ENCODE measurements at places on chromosomes 2 and 18. TPM values are rescaled to one million over a fixed set of nuclear protein-coding genes. Genes with fewer than 3 reads are reported as not detected.
A peak's percentile ranks its signal among the peaks of the same experiment; 100 is the strongest.

Gene MLPH
- 21.9 TPM for total RNA-seq

Gene METAP1D
- 11.2 TPM for total RNA-seq

Gene ZNF513
- 8.7 TPM for total RNA-seq

Gene RNF152
- 12.2 TPM for total RNA-seq

Gene ITPRIPL1
- not detected for total RNA-seq

Gene HOXD4
- 3.4 TPM for total RNA-seq

Gene HYCC2
- total RNA-seq, result 20.2 TPM

Gene LYPD6B
- total RNA-seq, result not detected

Gene NAPG
- total RNA-seq, result 43.5 TPM

- no peak overlapping the region for H3K4me3 ChIP-seq
- no peaks in the 10 kb centered on the region for H3K4me1 ChIP-seq
- no peaks in the 10 kb centered on the region for H3K36me3 ChIP-seq
- DNase-seq, result no peak
- H3K27ac ChIP-seq, result no peak overlapping the region
- no peaks in the 10 kb centered on the region for H3K27me3 ChIP-seq
These were observed 545.0 kb upstream of the ZNF804A start for GRCh38 chr2:184053326-184053725.

DNA sequence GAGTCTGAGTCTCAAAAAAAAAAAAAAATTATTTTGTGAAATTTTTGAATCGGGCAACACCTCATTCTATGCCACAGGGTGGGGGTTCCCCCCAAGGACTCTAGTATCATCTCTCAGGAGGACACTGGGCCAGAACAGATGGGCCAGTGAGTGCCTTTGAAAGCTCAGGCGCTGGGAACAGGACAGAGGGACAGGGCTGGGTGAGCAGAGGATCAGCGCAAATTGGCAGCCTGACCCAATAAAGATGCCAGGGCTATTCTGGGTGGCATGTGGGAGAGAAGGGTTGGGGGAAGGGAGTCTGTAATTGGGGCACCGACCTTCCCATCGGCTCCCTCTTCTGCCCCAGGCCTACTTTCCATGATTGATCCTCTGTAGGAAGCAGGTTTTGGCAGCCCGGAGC lies 44.0 kb downstream of the KIF3C start:
- H3K4me3 ChIP-seq, result no peak overlapping the region
- H3K27ac ChIP-seq, result peak overlapping the region; percentile 72
- peaks cover 28% of the 10 kb centered on the region for H3K4me1 ChIP-seq
- no peaks in the 10 kb centered on the region for H3K27me3 ChIP-seq
- peaks cover 7% of the 10 kb centered on the region for H3K36me3 ChIP-seq
- no peak for DNase-seq

- H3K27me3 ChIP-seq, result peaks cover 8% of the 10 kb centered on the region
- H3K27ac ChIP-seq, result no peak within 1 kb of the TSS
These were observed 106.3 kb upstream of the CD302 start for GRCh38 chr2:159904127-159904958.

- H3K4me3 ChIP-seq, result no peak overlapping the region
- no peaks in the 10 kb centered on the region for H3K36me3 ChIP-seq
- H3K4me1 ChIP-seq, result no peaks in the 10 kb centered on the region
These were observed 1037.2 kb upstream of the ACVR2A start for GRCh38 chr2:146807568-146808168.

- peaks cover 18% of the 10 kb centered on the region for H3K4me1 ChIP-seq
- no peak overlapping the region for H3K4me3 ChIP-seq
- no peaks in the 10 kb centered on the region for H3K27me3 ChIP-seq
- DNase-seq, result no peak
These were observed 81.0 kb downstream of the SPRED2 start for GRCh38 chr2:65351234-65351947.

DNA sequence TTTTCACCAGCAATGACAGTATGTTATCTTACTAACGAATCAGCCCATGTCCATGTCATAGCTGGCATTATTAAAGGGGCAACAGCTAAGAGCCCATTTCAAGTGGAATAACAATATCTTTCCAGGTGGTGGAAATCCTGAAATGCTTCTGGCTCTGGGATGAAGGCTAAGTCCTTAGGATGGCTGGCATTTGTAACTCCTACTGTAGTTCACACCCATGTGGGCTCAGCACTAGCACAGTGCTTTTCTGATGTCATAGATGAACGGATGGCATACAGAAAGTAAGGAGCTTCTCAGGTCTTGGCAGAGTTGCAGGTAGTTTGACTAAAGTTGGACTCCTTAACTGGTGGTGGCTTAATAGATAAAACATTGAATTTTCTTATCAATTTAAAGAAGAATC lies 10.0 kb downstream of the TMEM200C start:
- no peaks in the 10 kb centered on the region for H3K27me3 ChIP-seq
- no peaks in the 10 kb centered on the region for H3K36me3 ChIP-seq
- no peak overlapping the region for H3K27ac ChIP-seq
- no peak for DNase-seq
- H3K4me1 ChIP-seq, result peaks cover 3% of the 10 kb centered on the region

DNA sequence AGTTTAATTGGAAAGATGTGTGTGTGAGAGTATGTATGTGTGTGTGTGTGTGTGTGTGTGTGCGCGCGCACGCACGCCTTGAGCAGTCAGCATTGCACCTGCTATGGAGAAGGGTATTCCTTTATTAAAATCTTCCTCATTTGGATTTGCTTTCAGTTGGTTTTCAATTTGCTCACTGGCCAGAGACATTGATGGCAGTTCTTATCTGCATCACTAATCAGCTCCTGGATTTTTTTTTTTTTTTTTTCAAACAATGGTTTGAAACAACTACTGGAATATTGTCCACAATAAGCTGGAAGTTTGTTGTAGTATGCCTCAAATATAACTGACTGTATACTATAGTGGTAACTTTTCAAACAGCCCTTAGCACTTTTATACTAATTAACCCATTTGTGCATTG lies 48.0 kb downstream of the FEZ2 start:
- H3K36me3 ChIP-seq, result peaks cover 19% of the 10 kb centered on the region
- DNase-seq, result no peak
- no peaks in the 10 kb centered on the region for H3K27me3 ChIP-seq

DNA sequence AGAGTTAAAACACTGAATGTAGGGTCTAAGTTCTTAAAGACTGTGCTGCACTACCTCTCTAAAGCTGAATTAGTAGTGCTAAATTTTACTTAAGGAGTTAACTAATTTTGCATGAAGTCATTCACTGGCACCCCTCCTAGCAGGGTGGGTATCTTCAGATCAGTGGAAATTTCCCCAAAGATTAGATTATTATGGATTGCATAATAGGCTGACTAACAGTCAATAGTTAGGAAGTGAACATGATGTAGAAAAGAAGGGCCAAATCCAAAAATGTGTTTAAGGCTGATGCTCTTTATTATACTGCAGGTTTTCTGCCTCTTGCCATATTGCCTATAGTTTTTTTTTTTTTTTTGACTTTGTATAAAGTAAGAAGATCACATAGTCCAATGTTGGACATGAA lies 5.2 kb downstream of the ZNF638 start:
- H3K36me3 ChIP-seq, result no peaks in the 10 kb centered on the region
- no peaks in the 10 kb centered on the region for H3K27me3 ChIP-seq
- no peaks in the 10 kb centered on the region for H3K4me1 ChIP-seq

- H3K4me1 ChIP-seq, result no peaks in the 10 kb centered on the region
- no peaks in the 10 kb centered on the region for H3K27me3 ChIP-seq
These were observed 82.3 kb downstream of the AQP4 start for GRCh38 chr18:26783170-26783569.

- H3K27me3 ChIP-seq, result no peaks in the 10 kb centered on the region
- no peak overlapping the region for H3K27ac ChIP-seq
- no peaks in the 10 kb centered on the region for H3K36me3 ChIP-seq
- no peaks in the 10 kb centered on the region for H3K4me1 ChIP-seq
These were observed 34.9 kb downstream of the EMX1 start for GRCh38 chr2:72952110-72952823.

GRCh38 chr2:215879977-215880940 lies 133.1 kb downstream of the MREG start:
- H3K36me3 ChIP-seq, result no peaks in the 10 kb centered on the region
- no peak overlapping the region for H3K4me3 ChIP-seq
- peaks cover 39% of the 10 kb centered on the region for H3K4me1 ChIP-seq
- no peaks in the 10 kb centered on the region for H3K27me3 ChIP-seq
- H3K27ac ChIP-seq, result peak overlapping the region; percentile 62

DNA sequence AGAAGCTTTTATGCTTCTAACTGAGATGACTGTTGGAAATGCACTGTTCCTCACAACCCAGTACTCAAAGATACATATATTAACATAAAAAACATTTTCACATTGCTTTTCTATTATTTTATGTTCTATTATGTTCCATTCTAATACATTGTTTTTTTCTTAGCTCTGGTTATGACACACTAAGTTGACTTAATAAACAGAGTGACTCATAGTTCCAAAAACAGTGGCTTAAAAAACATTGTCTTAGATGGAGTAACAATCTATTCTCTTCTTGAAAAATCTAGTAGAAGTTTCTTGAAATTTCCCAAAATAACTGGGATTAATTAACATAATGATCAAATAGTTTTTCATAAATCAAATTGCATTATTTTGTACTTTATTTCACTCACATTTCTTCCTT lies 328.2 kb upstream of the LRATD1 start:
- DNase-seq, result no peak
- no peak overlapping the region for H3K4me3 ChIP-seq
- no peaks in the 10 kb centered on the region for H3K27me3 ChIP-seq
- H3K36me3 ChIP-seq, result no peaks in the 10 kb centered on the region
- H3K4me1 ChIP-seq, result no peaks in the 10 kb centered on the region

DNA sequence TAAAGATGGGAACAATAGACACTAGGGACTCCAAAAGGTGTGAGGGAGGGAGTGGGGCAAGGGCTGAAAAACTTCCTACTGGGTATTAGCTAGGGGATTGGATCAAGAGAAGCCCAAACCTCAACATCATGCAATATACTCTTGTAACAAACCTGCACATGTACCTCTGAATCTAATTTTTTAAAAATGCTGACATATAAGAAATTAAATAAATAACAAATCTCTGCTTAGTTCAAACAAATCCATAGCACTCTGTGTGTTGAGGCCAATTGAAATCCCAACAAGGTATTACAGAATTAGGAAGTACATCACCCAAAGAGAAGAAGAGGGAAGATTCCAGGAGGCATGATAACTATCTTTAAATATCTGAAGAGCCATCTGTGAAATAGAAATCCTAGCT lies 55.4 kb upstream of the CDH20 start:
- no peak for DNase-seq
- no peaks in the 10 kb centered on the region for H3K27me3 ChIP-seq
- no peaks in the 10 kb centered on the region for H3K4me1 ChIP-seq
- H3K4me3 ChIP-seq, result no peak overlapping the region

DNA sequence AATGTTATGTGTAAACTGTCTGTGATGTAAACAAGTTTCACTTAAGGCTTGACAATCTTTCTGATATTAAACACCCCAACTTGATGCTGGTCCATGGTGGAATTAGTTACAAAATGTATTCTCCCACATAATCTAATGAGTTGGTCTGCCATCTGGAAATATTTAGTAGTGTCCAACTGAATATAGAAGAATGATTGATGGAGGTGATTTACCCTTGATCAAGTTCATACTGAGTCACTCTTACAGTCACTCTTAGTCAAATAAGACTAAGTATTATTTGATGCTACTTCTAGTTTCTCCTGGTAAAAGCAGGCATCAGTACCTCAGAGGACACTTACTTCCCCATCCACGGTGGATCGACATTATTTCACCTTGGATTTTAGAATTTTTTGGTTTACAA lies 198.1 kb downstream of the SATB2 start:
- no peak overlapping the region for H3K4me3 ChIP-seq
- H3K27me3 ChIP-seq, result no peaks in the 10 kb centered on the region
- H3K36me3 ChIP-seq, result no peaks in the 10 kb centered on the region
- no peak overlapping the region for H3K27ac ChIP-seq

DNA sequence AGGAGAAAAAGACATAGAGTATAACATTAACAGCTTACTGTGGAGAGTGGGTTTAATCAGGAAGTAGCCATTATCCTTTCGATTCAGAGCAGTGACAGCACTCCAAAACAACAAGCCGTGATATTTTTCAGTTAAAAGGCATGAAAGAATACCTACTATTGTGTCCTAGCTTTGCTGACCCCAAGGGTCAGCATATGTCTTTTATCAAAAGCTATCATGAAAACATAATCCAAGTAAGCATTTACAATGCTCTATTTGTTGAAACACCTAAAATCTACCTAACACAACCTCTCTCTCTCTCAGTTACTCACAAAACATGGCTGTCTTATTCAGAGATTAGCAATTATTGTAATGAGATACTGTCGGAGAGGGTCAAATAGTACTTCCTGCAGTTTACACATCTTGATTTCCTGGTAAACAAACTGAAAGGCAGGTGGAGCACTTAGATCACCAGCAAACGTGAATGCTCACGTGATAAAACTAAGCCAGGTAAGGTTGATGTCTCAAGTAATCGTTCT lies 100.0 kb downstream of the BAZ2B start:
- H3K27ac ChIP-seq, result peak overlapping the region; percentile 10
- no peak for DNase-seq
- H3K36me3 ChIP-seq, result no peaks in the 10 kb centered on the region
- H3K4me1 ChIP-seq, result peaks cover 34% of the 10 kb centered on the region

- H3K4me3 ChIP-seq, result peak overlapping the region; percentile 58
- no peaks in the 10 kb centered on the region for H3K36me3 ChIP-seq
- H3K4me1 ChIP-seq, result peaks cover 17% of the 10 kb centered on the region
- no peak overlapping the region for H3K27ac ChIP-seq
- no peak for DNase-seq
- H3K27me3 ChIP-seq, result no peaks in the 10 kb centered on the region
These were observed 872 bp downstream of the DSG2 start for GRCh38 chr18:31498574-31499524.

- H3K27ac ChIP-seq, result no peak overlapping the region
- H3K4me3 ChIP-seq, result no peak overlapping the region
- H3K27me3 ChIP-seq, result no peaks in the 10 kb centered on the region
- H3K36me3 ChIP-seq, result no peaks in the 10 kb centered on the region
- H3K4me1 ChIP-seq, result no peaks in the 10 kb centered on the region
These were observed 109.1 kb upstream of the CTDP1 start for GRCh38 chr18:79570266-79571201.

- no peaks in the 10 kb centered on the region for H3K27me3 ChIP-seq
- H3K36me3 ChIP-seq, result no peaks in the 10 kb centered on the region
- DNase-seq, result no peak
- H3K27ac ChIP-seq, result no peak overlapping the region
- H3K4me1 ChIP-seq, result no peaks in the 10 kb centered on the region
These were observed 87.7 kb downstream of the SPTBN1 start for GRCh38 chr2:54543733-54544396.

DNA sequence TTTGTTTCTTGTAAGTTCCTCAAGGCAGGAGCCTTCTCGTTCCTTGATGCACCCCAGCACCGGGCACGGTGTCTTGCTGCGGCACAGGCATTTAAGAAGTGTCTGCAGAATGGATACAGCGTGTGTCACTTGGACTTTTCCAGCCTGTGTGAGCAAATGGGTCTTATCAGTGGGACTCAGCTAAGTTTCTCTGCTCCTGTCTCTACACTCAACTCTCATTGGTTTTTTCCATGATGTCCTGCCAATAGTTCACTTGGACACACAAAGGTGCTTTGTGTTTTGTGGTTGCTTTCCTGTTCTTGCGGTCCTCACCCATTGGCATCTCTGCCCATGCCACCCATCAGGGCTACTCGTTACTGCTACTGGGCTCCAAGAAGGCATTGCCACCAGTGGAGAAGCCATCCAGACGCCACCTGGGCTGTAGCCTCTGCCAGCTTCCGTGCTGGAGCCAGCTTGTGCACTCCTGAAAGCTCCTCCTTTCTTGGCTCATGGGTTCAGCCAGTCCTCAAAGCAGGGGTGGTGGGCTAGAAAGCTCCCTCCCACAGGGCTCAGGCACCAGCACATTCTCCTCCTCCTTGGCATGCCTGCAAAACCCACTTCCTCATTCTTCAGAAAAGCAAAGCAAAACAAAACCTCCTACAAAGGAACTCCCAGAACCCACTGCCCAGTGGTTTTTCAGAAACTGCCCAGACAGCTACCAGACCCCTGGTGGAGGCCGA lies 41.4 kb downstream of the IL1R2 start:
- H3K4me1 ChIP-seq, result peaks cover 8% of the 10 kb centered on the region
- no peak for DNase-seq
- H3K4me3 ChIP-seq, result no peak overlapping the region
- no peaks in the 10 kb centered on the region for H3K27me3 ChIP-seq
- H3K36me3 ChIP-seq, result no peaks in the 10 kb centered on the region

All from sigmoid colon (tissue), 7 donors.